ENCODE measurements at places on chromosomes 2 and 18. TPM values are rescaled to one million over a fixed set of nuclear protein-coding genes. Genes with fewer than 3 reads are reported as not detected.
A peak's percentile ranks its signal among the peaks of the same experiment; 100 is the strongest.

Gene REG3G
- not detected for total RNA-seq

Gene AFF3
- 92.2 TPM for total RNA-seq

Gene TUBA4B
- total RNA-seq: not detected

GRCh38 chr2:141528990-141529389 is 601.8 kb downstream of the LRP1B start:
- DNase-seq: no peak
- H3K27ac ChIP-seq: no peak overlapping the region
- no peaks in the 10 kb centered on the region for H3K36me3 ChIP-seq

DNA sequence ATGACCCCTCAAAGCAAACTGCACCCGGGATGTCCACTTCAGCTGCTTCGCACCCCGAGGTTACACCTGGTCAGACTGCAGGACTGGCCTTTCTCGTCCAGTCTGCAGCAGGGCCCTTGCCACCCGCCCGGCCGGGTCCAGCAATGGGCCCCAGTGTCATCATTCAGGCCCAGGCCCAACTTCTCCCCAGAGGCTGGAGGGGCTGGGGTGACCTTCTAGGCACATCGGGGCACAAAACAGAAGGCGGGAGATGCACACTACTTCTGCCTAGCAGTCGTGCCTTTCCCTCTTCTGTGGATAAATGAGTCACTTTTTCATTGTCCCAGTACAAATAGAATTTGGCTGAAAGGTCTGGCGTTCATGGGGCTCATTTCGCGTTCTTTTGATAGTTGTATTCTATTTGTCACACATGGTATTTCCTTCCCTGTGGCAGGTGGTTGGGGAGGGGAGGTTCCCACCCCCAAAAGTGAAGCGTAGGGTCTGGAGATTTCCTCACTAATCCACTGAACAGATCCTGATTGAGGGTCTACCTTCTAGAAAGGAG is 56.9 kb upstream of the ID2 start:
- H3K27me3 ChIP-seq: no peaks in the 10 kb centered on the region
- H3K4me3 ChIP-seq: no peak overlapping the region
- no peak for DNase-seq
- H3K36me3 ChIP-seq: no peaks in the 10 kb centered on the region
- no peaks in the 10 kb centered on the region for H3K4me1 ChIP-seq
- H3K27ac ChIP-seq: no peak overlapping the region

DNA sequence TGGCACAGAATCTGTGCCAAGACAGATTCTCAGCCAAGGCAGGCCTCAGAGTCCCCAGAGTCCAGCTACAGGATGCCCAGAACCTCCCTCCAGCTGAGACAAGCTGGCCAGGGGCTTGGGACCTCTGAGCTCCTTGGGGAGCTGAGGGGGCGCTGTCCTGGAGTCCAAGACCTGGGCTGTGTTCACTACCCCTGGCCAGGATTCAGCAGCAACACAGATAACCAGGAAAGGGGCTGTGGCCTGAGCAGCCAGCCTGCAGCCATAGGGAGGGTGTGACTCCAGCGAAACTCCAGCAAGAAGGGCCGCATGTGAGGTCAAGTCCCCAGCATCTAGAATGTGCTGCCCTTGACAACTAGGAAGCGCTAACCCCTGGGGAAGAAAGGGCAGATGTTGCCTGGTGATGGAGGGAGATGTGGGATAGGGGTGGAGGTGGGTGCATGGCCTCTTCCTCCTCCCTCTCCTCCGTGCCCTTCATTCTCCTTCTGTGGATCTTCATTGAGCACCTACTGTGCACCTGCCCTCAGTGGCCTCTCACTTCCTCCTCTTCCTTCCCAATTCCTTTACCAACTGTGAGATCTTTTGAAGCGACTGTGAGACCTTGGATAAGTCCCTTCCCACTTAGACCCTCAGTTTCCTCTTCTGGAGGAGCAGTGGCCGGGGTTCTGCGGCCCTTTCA is 7.7 kb upstream of the ARID5A start:
- H3K4me1 ChIP-seq: peaks cover 46% of the 10 kb centered on the region
- H3K36me3 ChIP-seq: no peaks in the 10 kb centered on the region
- no peak overlapping the region for H3K4me3 ChIP-seq

- DNase-seq: no peak
- no peak overlapping the region for H3K4me3 ChIP-seq
- H3K4me1 ChIP-seq: no peaks in the 10 kb centered on the region
- no peaks in the 10 kb centered on the region for H3K36me3 ChIP-seq
- no peak overlapping the region for H3K27ac ChIP-seq
Observed at GRCh38 chr2:129722306-129723019, 257.0 kb upstream of the RAB6C start.

DNA sequence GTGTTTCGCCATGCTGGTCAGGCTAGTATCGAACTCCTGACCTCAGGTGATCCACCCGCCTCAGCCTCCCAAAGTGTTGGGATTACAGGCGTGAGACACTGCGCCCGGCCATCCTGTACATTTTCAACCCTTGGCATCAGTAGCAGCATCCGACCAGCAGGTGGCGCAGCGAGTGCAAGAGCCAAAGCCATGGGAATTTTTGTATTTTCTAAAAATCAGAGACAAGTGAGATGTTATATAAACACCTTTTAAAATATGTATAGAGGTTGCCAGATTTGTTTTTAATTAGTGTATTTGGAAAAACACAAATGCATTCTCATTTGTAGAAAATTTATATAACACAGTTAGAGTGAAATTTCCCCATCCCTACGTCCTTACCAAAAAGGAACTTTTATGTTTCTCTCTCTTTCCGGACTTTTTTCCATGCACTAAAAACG is 36.8 kb downstream of the MOGAT1 start:
- no peak overlapping the region for H3K4me3 ChIP-seq
- peaks cover 5% of the 10 kb centered on the region for H3K4me1 ChIP-seq
- DNase-seq: peak; percentile 94
- H3K27ac ChIP-seq: no peak overlapping the region
- H3K36me3 ChIP-seq: no peaks in the 10 kb centered on the region

GRCh38 chr2:189115126-189115525 is 64.4 kb downstream of the COL5A2 start:
- no peak overlapping the region for H3K27ac ChIP-seq
- H3K27me3 ChIP-seq: no peaks in the 10 kb centered on the region
- H3K36me3 ChIP-seq: no peaks in the 10 kb centered on the region
- no peak overlapping the region for H3K4me3 ChIP-seq
- no peaks in the 10 kb centered on the region for H3K4me1 ChIP-seq
- DNase-seq: no peak

DNA sequence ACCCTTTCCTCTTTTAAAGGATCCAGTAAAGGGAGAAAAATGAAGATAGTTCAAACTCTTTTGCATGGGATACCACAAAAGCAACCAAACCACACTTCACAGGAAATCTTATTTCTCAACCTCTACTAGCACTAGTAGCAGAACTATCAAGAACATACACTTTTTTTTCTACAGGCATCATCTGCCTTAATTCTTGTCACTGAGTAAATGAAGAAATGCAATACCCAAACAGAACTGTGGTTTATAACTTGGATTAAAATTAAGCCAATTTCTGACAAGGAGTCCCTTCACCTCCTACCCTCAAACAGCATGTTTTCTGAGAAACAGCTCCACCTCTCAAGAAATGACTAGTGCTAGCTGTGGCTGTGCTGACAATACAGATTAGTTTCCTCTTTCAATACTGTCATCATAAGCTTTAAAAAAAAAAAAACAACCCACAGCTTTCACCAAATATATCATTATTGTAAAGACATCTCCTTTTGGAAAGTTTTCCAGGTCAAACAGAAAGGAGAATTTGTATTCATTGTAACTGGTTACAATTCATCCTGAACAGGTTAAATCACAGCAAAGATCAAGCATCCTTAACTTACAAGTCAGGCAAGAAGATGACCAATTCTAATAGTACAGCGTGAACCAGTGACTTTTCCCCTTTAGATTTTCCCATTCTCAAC is 44.4 kb downstream of the PTPN2 start:
- peaks cover 67% of the 10 kb centered on the region for H3K4me1 ChIP-seq
- peak overlapping the region; percentile 53 for H3K27ac ChIP-seq

Gene GPAT2
- total RNA-seq: 10.3 TPM

GRCh38 chr2:163319006-163319405 is 416.8 kb downstream of the FIGN start:
- no peaks in the 10 kb centered on the region for H3K27me3 ChIP-seq
- no peaks in the 10 kb centered on the region for H3K36me3 ChIP-seq
- DNase-seq: no peak
- no peak overlapping the region for H3K27ac ChIP-seq

DNA sequence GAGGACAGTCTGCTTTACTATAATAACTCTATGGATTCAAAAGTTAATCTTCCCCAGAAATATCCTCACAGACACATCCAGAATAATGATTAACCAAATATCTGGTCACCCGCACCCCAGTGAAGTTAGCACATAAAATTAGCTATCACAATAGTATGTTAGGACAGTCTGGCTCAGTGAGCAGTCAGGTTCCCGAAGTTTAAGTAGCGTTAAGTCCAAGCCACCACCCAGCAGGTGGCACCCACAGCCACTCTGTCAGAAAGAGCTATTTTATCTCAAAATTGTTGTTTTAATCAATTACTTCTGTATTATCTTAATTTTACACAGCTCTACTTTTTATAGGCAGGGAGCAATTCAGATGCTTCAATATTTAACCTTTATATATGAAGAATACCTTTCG is 537.5 kb downstream of the MBD2 start:
- no peak overlapping the region for H3K4me3 ChIP-seq
- DNase-seq: no peak
- no peaks in the 10 kb centered on the region for H3K36me3 ChIP-seq
- H3K4me1 ChIP-seq: no peaks in the 10 kb centered on the region
- no peak overlapping the region for H3K27ac ChIP-seq

- no peak for DNase-seq
- H3K4me1 ChIP-seq: no peaks in the 10 kb centered on the region
- no peak overlapping the region for H3K27ac ChIP-seq
- no peaks in the 10 kb centered on the region for H3K36me3 ChIP-seq
Observed at GRCh38 chr2:106830191-106830590, 55.8 kb downstream of the ST6GAL2 start.

GRCh38 chr18:77866351-77866750 is 616.7 kb downstream of the GALR1 start:
- no peaks in the 10 kb centered on the region for H3K36me3 ChIP-seq
- DNase-seq: no peak
- H3K4me3 ChIP-seq: no peak overlapping the region
- no peaks in the 10 kb centered on the region for H3K4me1 ChIP-seq
- peaks cover 8% of the 10 kb centered on the region for H3K27me3 ChIP-seq

Gene ITGA4
- 207 TPM for total RNA-seq

DNA sequence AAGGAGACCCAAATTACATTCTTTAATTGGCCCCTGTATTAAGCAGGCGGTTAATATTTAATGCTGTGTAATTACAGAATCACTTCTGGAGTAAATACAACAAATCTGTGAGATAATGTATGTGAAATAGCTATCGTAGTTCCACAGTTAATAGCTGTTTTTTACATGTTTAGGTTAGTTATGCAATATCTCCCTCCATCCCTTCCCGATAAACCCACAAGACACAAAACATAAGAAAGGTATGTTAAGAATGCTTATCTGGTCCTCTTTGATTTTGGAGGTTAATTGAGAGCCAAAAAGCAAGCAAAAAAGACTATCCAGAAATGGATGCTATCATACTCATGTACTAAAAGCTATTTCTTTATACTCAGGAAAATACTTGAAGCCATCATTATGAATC is 49.1 kb downstream of the ZNF638 start:
- H3K27me3 ChIP-seq: no peaks in the 10 kb centered on the region
- no peak for DNase-seq
- no peaks in the 10 kb centered on the region for H3K4me1 ChIP-seq

DNA sequence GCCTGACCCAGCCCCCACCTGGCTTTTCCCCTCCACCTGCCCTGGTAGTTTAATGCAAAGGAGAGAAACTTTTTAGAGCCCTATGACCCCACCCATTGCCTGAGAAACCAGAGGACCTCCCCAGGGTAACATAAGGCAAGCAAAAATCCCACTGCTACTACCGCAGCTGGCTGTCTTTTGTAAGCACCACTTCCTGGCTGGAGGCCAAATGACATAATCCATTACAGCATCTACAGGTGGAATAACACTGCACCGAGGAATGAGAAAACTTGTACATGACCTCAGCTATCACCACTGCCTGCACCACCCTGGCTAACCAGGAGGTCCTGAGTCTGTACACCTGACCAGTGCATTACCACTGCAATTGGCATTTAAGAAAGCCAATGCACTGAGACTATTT is 149.6 kb upstream of the GALNT5 start:
- no peak overlapping the region for H3K27ac ChIP-seq
- no peaks in the 10 kb centered on the region for H3K4me1 ChIP-seq
- no peaks in the 10 kb centered on the region for H3K27me3 ChIP-seq
- DNase-seq: no peak

DNA sequence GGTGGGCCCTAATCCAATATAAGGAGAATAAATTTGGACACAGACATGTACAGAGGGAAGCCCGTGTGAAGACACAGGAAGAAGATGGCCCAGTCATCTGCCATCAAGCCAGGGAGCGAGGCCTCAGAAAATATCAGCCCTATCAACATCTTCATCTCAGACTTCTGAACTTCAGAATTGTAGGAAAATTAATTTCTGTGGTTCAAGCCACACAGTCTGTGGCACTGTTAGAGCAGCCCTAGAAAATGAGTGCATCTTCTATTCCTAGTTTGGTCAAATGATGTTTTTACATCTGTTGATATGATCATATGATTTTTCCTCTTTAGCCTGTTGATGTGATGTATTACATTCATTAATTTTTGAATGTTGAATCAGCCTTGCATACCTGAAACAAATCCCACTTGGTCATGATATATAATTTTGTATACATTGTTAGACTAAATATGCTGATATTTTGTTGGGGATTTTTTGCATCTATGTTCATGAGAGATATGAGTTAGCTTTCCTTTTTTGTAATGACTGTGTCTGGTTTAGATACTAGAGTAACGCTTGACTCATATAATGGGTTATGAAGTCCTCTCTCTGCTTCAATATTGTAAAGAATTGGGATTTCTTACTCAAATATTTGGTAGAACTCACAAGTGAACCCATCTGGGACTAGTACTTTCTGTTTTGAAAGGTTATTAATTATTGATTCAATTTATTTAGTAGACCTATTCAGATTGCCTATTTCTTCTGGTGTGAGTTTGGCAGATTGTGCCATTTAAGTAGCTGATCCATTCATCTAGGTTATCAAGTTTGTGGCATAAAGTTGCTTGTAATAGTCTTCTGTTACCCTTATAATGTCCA is 451.4 kb downstream of the EIPR1 start:
- no peak overlapping the region for H3K27ac ChIP-seq
- H3K4me3 ChIP-seq: no peak overlapping the region
- no peak for DNase-seq
- H3K4me1 ChIP-seq: no peaks in the 10 kb centered on the region
- no peaks in the 10 kb centered on the region for H3K36me3 ChIP-seq
- H3K27me3 ChIP-seq: no peaks in the 10 kb centered on the region

DNA sequence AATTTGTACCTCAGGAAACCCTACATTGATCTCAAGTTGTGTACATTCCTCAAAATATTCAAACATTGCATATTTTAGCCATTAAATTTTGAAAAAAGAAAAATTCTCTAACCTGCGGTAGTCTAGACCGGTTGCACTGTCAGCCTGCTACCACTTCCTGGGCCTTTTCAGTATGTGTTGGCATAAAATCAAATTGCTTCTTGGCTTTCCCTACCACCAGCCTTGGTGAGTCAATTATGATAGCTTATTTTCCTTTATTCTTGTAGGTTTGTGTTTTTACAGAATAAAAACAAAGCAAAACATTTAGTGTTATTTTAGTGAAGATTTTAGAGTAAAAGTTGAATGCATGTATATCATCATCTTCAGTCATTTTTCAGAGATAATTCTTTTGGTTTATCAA is 61.2 kb downstream of the FAM171B start:
- no peaks in the 10 kb centered on the region for H3K36me3 ChIP-seq
- H3K4me1 ChIP-seq: no peaks in the 10 kb centered on the region
- DNase-seq: no peak
- no peak overlapping the region for H3K27ac ChIP-seq
- H3K27me3 ChIP-seq: no peaks in the 10 kb centered on the region

GRCh38 chr18:26215247-26215970 is 10.8 kb upstream of the TAF4B start:
- peak overlapping the region; percentile 16 for H3K4me3 ChIP-seq
- no peaks in the 10 kb centered on the region for H3K27me3 ChIP-seq
- peaks cover 27% of the 10 kb centered on the region for H3K4me1 ChIP-seq
- no peak for DNase-seq
